CD8-positive, alpha-beta T cell (primary cell): ENCODE measurements at places on chromosomes 3 and 15. TPM values are rescaled to one million over a fixed set of nuclear protein-coding genes. Genes with fewer than 3 reads are reported as not detected.

Gene ALS2CL
- total RNA-seq, result 6.8 TPM

DNA sequence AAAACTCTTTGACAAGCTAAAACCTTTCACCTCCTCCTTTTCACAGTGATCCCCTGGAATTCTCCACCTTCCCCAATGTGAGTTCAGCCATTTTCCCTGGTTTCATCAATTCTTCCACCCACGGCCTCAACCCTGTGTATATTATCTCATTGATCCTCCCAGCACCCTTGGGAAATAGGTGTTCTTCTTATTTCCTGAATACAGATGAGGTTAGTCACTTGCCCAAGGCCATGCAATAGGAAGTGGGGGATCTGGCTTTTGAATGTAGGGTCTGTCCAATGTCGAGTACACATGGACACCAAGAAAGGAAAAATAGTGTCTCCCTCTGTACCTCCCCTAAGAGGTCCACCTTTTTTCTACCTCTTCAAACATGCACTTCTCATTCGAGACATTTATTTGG lies 262.8 kb upstream of the ST8SIA2 start:
- DNase-seq, result no peak

DNA sequence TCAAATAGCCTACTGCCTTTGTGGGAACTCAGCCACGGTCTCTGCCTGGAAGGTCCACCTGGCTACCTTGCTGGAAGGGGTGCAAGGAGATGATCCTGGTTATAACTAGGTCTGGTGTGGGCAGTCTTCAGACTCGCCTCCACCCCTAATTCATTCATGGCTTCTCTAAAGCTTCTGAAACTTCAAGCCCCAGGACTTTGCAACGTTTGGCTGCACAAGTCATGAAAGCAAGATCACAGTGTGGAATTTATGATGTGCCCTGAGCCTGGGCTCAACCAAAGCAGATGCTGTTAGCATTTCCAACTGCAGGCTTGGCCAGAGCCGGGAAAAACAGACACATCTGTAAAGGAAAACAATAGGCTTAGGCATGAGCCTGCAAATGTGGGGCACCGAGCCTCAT lies 200.4 kb upstream of the WNT5A start:
- DNase-seq, result no peak

GRCh38 chr3:123791417-123791816 lies 92.7 kb downstream of the MYLK start:
- no peak for DNase-seq

Gene IL12A
- 2.3 TPM for total RNA-seq

DNA sequence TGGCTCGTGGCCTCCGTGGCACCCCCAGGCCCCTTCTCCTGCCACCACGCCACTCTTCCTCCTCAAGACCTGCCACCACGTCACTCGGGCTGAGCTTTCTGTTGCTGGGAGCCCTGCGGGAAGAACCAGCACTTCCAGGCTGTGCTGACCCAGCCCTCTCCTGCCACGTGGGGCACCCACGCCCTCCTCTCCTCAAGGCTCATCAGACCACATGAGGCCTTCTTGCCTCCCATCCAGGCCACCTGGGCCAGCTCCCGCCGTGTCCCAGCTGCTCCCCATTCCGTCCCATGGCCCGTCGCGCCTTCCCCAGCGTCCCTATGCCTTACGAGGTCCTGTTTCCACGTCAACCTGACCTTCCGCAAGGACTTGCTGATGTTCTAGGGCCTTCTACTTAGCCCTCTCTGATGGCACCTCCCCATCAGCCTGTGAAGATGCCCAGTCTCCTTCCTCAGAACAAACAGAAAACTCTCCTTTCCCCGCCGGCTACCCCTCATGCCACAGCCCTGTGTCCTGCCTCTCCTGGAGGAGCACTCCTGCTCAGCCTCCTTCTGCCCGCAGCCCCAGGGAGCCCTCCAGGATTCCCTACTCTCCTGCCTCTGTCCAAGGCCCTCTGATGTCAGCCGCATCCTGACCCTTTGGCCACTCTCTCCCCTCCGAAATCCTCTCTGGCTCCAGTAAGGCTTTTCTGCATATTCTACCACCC lies 71.1 kb upstream of the BLM start:
- no peak for DNase-seq

DNA sequence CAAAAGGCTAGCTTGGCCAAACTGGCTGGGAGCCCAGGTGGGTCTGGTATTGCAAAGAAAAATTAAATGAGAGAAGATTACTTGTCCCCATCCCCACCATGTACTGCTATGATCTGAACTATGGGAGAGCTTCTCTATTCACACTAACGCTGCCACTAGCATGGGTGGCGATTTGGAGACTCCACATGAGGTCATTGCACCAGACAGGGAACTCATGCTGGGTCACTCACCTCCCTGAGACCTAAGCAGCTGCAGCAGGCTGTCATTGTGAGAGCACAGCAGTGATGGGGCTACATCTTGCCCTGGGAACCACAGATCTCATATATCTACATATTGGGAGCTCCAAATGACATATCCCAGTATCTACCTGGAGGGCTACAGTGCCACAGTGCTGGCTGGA lies 36.3 kb upstream of the NECTIN3 start:
- no peak for DNase-seq

DNA sequence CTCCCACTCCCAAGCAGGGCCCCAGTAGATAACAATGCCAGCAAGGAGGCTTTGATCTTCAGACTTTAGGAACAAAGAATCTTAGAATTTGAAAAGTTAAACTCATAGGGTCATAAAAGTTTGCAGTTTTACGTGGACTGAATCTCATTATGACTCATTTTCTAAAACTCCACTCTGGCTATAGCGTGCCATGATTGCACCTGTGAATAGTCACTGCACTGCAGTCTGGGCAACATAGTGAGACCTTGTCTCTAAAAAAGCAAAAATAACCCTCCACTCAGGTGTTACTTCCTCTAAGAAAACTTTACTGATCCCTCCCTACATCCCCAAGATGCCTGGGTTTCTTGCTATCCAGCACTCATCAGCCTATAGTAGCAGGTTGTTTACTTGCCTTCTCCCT lies 104.5 kb downstream of the IL20RB start:
- no peak for DNase-seq

Gene CCDC39
- total RNA-seq, result not detected

Gene C3orf49
- not detected for total RNA-seq

Gene ABI3BP
- not detected for total RNA-seq

GRCh38 chr3:71384388-71384787 lies 199.1 kb downstream of the FOXP1 start:
- DNase-seq, result no peak

DNA sequence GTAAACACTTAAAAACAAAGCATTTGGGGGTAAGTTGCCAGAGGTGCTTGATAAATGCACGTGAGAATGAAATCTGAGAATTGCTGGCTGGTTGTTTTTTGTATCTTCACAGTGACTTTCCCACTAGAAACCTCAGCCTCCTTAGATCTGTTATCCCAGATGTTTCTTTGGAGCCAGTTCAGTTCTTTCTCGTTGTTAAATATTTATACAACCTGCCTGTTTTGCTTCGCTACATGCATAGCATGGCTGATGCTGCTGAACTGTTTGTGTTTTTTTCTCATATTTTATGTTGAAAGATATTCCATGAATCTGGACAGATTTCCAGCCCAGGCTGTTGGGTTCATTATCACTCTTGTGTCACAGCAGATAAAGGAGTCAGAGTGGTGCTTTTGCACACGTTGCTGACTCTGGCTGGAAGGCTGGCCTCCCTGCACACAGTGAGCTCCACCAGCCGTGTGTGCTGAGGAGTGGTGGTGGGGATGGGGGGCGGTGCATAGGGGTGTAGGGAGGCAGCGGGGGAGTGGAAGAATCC lies 80.2 kb downstream of the ARNT2 start:
- no peak for DNase-seq

- DNase-seq, result no peak
These were observed 8.6 kb upstream of the STX19 start for GRCh38 chr3:94036909-94037507.

DNA sequence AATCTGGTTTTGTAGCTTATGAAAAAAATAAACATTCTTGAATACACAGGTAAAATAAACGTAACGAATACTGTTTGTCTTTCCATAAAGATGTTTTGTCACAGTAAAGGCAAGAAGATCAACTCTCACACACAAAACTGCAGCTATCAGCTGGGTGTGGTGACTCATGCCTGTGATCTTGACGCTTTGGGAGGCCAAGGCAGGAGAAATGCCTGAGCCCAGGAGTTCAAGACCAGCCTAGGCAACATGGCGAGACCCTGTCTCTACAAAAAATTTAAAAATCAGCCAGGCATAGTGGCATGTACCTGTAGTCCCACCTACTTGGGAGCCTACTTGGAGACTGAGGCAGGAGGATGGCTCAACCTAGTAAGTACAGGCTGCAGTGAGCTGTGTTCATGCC lies 39.6 kb downstream of the CBLB start:
- DNase-seq, result no peak

DNA sequence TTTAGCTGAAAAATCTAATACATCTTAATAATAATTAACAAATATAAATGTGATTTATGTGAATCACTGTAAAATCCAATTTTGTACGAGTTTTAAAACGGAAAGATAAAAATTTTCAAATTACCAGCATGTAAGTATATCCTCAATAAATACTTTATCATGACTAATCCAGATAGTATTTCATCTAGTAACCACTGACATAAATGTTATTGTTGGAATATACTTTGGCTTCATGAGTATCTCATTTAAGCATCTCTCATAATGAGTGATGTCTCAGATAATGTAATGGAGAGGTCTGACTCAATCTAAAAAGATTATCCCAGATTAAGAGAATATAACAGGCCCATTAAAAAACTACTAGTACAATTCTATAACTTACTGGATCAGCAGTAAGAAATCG lies 216.3 kb downstream of the STAG1 start:
- DNase-seq, result no peak

Gene GOLGA6B
- total RNA-seq, result not detected

DNA sequence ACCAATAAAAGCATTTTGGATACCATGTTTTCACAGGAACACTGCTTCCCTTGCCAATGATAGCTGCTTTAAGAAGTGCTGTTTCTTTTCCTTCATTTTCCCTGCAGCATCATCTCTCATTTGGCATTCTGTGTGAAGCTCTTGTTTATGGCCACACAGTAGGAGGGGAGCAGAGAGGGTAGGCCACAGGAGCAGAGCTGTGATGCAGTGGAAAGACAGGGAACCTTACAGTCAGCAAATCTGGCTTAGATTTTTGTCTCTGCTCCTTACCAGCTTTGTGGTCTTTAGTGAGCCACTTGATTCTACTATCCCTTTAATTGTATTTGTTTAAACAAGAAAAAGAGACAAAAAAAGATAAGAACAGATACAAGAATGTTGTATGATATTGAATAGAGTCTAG lies 138.7 kb downstream of the RPL22L1 start:
- DNase-seq, result no peak

Gene GP9
- total RNA-seq, result not detected

GRCh38 chr3:2096216-2096615 lies 2.5 kb upstream of the CNTN4 start:
- DNase-seq, result no peak
